AG09309 (cell line): ENCODE measurements at places on chromosomes 4 and X.

DNA sequence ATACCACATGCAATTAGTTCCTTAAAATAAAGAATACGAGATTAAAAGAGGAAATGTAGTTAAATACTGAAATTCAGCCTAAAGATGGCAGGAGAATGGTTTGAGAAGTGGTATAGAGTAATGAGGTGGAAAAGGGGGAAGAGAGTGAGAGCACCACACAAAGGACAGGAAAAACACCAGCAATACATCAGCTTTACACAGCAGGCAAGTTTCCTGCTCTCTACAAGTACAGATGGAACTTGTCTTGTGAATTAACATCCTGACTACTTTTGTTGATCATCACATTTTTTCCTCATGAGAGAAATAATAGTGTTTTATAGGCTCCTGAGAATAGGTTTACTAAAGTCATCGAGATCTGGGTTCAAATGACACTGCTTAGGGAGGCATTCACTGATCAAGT, 2.9 kb upstream of the UNC5C start:
- no peak for DNase-seq

- no peak for DNase-seq
These were observed 175.0 kb upstream of the UGT8 start for GRCh38 chr4:114423582-114423981.

DNA sequence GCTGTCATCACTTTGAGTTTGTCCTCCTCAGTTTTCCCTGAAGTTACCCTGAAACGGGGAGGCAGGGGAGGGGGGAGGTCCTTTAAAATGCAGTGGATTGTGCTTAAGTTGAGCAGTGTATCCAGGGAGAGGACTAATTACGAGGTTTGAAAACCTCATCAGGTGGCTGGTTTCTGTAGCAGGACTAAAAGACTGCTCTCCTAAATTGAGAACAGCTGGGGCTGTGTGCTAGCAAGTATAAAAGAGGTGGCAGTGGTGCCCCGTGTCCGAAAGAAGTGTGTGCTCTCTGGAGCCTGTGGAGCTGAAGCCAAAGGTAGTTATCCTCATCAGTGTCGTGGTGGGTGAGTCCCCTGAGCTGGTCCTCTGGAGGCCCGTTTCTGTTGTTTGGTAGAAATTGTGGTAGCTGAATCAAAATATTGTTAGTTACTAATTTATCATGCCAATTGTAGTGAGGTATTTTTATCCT, 37.2 kb upstream of the CYP2U1 start:
- DNase-seq, result no peak

DNA sequence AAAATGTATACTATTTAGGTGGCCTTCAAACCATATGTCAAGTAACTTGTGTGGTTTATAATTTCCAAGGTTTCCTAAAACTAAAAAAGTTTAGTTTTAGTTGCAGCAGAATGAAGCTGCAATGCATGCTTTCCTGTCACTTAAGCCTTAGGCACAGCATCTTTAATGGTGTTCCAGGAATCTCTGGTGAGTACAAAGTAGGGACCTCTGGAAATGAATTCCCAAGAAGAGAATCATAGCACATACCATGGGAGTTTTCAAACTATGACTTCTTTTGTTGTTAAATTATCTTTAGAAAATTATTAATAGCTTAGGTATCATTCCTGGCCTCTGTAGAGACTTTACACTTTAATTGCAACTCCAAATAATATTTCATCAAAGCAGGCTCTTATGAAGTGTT, 1005.9 kb upstream of the PABPC4L start:
- no peak for DNase-seq

- DNase-seq, result no peak
These were observed 130.3 kb downstream of the GUCY2F start for GRCh38 chrX:109351557-109351956.
